Activated naive CD4-positive, alpha-beta T cell (primary cell): ENCODE measurements at places on chromosomes 1 and 21.

DNA sequence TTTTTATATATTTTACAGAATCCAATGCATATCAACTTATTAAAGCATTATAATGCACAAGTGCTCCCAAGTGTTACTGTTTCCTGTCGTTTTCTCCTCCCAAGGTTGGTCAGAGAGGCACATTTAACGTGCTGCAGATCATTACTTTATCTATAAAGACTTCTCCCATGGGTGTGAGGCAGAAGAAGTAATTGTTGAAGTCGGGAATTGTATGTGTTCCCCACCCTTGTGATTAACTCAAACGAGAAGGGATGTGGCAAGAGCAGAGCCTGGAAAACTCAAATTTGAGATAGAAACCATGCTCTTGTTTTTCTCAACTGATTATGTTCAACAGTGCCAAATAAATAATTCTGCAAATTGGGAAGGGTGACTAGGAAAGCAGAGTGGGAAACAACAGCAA, 412.5 kb upstream of the ADAMTS5 start:
- no peak for DNase-seq

- DNase-seq: no peak
Observed at GRCh38 chr1:156194300-156194652, 372 bp downstream of the SLC25A44 start.

- DNase-seq: no peak
Observed at GRCh38 chr1:200665861-200666260, 3.8 kb downstream of the DDX59 start.

GRCh38 chr21:45872471-45872870, 109.1 kb upstream of the COL6A1 start:
- no peak for DNase-seq

GRCh38 chr1:117146575-117147340, 25.2 kb upstream of the TRIM45 start:
- DNase-seq: no peak

- DNase-seq: no peak
Observed at GRCh38 chr1:26197813-26198212, 7.4 kb downstream of the CATSPER4 start.

- no peak for DNase-seq
Observed at GRCh38 chr1:234980645-234981396, 147.8 kb downstream of the TOMM20 start.
